Amygdala (tissue), 56 donors: ENCODE measurements at places on chromosomes 6 and 20.

DNA sequence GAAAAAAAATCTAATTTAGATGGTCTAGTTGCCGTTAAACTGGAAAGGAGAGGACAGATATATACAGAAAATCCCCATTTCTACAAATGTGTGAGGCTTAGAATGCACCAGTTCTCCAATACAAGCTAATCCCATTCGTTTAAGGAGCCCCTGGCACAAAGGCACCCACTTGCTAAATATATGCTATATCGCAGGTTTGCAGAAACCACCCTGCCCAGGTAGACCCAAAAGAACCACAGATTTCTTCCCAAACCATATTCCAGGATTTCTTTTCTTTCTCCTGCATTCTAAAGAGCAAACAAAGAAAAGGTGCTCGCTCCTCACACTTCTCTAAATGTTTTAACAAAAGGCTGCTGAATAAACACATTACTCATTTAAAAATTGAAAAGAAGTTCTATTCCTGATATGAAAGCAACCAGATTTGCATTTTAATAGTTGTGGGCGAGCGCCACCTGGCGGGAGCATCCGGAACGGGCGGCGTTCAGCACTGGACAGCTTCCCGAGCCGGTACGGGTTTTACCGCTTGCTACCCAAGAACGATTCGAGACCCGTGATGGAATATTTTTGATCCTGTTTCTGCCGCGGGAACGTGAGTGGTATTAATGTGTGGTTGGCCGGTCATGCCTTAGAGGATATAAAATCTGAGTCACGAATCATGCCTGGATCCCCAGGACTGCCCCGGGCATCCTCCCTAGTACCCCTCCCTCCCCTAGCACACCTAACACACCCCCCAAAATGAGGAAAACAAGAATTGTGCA lies 2.1 kb downstream of the PTPRT start:
- DNase-seq = peak; percentile 74

DNA sequence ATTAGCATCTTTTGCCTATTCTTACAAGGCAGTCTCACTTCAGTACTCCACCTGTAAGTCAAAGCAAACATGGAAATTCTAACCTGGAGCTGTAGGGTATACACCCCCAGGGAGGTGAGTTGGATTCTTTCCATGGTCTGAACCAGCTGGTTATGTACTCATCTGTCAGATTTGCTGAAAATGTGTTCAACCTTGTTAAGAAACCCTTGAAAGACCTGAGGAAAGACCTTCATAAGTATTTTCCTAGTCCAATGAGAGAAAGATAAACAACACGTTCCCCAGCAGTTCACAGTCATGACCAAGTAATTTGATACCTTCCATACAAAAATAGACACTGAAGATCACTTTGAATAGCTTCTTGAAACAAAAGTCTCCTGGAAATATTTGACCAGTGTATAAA lies 42.5 kb downstream of the ID4 start:
- DNase-seq = no peak

DNA sequence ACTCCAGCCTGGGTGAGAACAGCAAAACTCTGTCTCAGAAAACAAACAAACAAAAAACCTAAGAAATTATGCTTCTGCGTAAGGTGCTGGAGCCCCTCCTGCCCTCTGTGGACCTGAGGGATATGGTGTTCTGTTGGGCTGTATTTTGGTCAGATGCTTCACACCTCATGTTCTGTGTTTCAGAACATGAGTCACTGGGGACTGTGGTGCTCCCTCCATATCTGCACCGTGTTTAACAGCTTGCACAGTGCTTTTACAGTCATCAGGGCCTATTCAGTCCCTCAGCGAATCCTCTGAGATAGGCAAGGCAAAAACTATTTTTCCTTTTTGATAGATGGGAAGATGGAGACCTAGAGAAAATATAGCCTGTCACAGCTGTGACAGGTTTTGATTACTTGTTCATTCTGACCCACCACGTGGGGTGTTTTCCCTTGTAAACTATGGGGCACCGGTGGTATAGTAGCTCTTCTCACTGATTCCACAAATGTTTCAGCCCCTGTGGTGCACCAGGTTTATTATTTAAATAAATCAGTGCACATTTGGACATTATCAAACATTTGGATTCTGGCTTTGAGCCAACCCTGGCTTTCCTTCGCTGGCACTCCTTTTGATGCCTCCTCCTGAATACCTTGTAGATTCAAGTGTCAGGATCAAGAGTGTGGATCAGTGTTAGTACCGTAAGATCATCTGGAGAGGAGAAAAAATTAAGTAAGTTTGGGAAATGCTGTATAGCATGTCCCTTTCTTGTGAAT lies 9.6 kb downstream of the TTPAL start:
- no peak for DNase-seq

DNA sequence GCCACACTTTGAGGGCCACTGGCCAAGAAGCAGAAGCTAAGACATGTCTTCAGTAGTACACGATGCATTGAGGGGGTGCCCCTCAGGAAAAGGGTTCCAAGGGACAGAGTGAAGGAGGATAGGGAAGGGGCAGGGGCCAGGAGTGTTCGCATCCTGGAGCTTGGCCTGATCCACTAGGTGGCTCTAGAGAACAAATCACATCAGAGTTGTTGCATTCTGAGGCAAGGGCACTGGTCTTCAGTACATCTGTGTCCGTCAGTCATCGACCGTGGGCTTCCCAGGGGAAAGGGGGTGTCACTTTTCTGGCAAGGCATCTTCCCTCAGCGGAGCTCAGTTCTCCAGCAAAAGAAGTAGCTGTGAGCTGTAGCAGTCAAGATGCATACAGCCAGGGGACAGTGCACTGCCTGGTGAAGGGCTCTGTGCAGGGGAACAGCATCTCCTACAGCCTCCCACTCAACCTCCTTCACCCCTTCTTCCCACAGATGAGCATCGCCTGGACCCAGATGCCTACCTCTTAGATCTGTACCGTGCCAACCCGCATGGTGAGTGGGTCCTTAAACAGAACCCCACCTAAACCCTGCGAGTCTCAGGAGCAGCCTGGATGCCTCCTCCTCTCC lies 47.8 kb downstream of the ARHGAP40 start:
- DNase-seq = no peak

DNA sequence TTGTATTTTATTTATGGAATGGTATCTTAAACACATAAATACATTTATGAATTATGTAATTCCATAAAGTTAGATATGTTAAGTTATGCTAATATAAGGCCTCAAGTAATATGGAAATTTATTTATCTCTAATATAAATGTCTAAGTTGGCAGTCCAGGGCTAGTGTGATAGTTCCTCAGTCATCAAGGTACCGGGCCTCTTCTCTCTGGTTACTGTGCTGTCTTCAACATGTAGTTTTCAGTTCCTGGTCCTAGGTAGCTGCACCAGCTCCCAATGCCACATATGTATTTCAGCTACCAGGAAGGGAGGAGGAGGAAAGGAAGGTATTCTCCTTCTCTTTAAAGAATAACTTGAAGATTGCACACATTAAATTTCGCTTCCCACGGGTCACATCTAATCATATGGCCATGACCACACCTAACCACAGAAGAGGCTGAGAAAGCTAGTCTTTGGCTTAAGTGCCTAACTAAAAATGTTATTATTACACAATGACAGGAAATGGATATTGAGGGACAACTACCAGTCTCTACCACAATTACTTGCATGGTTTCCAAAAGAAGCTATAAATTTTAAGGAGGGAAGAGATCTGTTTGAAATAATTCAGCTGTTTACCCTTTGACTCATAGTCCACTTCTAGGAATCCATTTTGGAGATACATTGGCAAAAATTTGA lies 68.6 kb downstream of the BCKDHB start:
- DNase-seq = no peak

DNA sequence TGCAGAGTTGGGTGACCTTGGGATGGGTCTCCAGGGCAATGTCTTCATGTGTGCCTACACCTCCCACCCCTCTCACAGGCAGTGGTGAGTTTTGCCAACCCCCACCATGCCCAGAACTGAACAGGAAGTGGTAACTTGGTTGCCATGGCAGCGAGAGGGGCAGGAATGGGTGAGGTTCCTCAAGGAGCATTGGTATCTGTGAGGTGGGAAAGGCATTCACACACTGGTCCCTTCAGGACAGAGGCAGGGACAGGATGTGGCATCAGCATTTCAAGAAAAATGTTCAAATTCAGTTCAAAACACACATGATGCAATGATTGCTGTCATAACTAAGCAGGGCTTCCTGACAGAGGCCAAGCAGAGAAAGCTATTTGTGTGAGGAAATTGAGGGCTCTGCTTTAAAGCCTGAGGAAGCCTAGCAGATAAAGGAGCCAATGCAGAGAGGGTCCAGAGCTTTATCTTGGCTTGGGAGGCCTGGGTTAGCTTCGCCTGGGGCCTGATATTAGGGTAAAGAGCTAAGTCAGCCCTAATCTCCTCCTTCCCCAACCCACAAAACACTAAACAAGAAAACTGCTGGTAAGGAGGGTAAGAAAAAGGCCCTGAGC lies 551 bp downstream of the TREML2 start:
- no peak for DNase-seq

DNA sequence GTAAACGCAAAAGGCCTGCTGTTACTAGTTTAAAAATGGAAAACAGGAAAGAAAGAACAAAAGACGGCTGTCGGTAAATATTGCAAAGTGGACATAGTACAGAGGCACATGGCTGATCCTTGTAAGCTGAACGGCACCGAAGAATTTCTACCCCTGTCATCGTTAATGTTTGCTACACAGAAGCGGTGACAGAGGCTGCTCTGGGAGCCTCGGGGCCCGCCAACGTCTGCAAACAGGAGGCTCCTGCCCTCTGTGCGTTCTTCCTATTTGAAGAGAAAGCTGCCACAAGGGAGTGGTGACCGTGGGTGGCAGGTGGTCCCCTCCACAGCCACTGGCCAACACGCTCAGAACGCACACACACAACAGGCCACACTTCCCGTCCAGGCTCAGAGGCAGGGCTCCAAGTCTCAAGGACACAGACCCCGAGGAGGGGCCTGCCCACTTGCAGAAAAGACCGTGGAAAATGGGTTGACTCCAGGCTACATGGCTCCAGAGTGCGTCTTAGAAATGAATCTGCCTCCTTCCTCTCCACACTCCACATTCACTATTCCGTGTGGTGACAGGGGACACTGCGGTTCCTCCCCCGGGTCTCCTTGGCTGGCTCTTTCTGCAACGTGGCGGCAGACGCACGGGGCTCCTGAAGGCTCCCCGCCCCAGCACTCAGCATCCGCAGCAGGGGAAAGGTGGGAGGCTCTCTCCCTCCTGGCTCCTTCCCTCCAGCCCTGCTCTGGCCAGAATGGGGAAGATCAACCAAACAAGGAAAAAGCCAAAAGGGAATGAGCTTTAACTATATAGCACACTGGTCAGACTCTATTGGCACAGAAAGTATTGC lies 64.5 kb downstream of the GMPR start:
- no peak for DNase-seq

DNA sequence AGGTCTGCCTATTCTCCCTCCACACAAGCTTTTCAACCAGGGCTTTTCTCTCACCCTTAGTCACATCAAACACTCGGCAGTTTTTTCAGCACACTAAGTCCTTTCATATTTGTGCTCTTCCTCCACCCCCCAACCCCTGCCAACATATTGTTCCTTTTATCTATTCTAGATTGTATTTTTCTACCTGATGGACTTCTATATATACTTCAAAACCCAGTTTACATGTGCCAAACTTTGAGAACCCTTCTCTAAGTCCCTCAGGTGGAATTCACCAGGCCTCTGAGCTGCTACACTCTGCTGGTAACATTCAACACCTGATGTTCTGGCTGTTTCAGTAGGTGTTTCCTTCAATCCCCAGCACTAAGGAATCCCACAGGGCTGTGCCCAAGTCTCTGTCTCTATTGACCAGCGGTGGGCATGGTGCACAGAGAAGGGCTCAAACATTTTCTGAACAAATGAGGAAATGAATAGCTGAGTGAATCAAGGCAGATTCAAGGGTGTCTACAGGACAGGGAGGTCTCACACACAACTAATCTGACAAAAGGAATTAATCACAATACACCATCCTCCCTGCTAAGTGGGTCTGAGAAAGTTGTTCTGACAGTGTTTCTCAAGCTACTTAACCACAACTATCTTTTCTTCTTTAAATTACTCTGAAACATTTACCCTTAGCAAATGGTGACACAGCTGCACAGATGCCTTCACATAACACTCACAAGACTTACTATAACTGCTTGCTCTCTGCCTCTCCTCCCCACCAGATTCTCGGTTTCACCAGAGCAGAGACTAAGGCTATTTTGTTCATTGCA lies 166.5 kb downstream of the TSHZ2 start:
- DNase-seq = no peak

DNA sequence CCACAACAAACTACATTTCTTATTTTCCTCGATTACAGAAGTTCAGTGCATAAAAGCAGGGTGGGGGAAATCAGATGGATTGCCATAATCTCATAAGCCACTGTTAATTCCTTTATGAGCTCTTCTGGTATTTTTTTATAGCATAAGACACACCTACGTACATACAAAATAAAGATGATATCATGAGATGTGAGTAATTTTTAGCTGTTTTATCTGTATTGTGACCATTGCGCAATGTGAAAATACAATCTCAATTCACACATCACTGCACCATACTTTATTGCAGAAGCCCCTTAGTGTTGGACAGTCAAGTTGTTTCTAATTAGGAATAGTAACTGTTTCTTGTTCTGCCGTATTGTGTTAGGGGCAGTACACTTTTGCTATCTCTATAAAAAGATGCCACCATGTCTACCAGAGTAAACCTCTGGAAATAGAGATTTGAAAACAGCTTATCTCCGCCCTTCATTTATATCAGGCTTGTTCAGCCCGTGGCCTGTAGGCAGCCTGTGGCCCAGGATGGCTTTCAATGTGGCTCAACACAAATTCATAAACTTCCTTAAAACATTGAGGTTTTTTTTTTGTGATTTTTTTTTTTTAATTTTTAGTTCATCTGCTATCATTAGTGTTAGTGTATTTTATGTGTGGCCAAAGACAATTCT lies 90.4 kb downstream of the FARS2 start:
- DNase-seq = no peak

DNA sequence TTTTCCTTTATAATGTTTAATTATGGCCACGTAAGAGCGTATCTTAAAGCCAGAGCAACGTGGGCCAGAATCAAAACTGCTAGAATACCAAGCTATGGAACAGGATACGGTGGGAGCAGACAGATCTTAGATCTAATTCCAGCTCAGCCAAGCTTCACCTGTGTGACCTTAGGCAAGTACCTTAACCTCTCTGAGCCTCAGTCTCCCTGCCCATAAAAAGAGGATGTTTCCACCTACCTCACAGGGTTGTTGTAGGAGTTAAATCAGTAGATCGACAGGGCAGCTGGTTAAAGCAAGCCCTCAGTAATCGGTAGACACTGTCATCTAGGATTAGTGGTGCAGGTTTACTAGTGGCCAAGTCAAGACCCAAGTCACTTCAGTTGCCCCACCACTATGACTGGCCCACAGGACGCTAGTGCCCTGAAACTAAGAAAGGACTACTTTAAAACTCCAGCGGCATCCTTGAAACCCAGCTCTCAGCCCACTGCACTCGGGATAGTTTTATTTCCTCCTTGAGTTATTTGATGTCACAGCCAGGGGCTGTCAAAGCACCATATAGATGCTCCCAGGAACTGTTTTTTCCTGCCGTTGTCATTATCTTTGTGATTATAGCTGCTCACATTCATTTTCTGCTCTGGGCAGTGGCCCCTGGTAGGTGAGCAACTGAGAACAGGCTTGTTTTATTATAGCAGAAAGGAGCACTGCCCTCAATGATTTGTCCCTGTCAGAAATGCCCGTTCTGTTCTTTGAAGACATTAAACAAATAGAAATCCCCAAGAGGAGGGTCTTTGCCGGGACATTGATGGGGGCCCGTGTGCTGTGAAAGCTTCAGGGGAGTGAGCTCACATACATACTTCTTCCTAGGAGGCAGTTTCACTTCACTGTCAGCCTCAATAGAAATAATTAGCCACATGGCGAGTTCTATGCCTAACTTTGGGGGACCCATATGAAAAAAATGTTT lies 63.1 kb downstream of the ISM1 start:
- no peak for DNase-seq
